ENCODE measurements at places on chromosomes 12 and 14.

DNA sequence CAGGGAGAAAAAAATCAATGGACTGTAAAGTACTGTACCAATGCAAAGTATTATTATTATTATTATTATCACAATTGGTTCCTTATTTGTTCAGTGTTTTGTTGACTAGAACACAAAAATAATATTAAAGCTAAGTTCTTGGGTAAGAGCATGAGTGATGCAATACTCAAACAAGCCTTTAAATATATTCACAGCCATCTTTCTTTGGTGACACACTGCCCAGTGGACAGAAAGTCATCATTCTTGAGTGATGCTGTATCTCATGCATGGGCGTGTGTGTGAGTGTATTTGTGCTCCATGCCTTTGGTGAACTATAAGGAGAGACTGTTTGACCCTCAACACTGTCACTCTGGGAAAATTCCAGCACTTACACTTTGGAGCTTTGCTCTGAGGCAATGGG is 93.6 kb downstream of the KCNK10 start:
- DNase-seq = no peak

- DNase-seq = no peak
Measured at GRCh38 chr14:26730929-26731618, 133.2 kb upstream of the NOVA1 start.

DNA sequence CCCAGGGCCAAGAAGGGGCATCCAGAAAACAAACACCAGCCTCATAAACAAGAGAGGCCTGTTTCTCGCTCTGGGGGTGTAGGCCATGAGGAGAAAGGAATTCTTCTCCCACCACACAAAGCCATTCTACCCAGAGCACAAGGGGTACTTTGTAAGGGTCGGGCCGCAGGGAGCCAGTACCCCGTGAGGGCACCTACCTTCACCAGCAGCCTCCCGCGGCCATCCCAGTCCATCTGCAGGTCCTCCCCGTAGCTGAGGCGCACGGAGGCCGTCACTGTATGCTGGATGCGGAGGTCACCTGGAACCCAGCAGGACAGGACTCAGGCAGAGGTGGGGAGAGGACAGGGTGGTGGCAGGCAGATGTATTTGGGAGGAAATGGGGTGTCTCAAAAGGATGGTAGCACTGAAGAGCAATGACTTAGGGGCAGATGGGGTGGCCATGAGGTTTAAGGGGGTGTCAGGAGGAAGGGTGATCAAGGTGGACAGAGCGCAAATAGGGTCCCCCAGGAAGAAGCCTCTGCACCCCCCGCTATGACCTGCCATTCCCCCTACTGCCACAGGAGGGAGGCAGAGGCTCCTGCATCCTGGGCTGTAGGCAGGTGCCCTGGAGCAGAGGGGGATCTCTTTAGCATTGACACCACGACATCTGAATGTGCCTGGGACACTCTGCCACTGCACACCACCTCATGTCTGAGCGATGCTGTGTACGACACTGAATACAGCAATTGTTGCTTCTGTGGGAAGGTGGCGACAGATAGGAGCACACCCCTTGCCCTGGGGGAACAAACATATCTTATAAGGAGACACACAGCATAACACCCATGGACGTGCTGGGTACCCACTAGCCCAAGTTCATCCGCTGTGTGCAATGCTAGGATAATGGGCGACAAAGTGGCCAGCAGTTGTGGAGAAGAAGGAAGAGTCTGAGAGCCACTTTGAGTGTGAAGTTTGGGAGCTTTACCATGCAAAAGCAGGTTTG is 61.4 kb downstream of the VWF start:
- peak; percentile 29 for DNase-seq

DNA sequence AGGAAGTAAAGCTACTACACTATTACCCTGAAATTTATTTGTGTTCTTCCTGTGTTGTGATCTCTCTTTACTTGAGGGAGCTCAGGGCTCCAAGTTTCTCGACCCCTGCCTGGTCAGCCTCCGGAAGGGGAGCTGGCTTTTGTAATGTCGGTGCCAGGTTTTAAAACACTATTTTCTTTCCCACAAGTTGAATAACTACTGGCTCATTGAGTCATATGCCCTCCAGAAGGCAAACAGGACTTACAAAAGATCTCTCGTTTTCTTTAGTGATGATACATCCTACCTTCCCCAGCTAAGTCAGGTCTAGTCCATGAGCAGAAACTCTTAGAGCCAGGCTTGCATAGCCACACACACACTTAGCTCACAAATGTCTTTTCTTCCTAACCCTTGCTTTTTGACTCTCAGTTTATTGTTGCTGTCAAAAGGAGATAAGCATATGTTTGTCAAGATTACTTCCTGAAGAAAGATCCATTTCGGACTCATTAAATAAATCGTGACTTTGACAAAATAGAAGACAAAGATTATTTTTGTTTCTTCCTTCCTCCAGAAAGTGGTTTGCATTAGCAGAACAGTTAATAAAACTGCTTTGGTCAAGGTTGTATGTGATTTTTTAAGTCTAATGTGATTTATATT is 209.8 kb upstream of the FLRT2 start:
- no peak for DNase-seq

DNA sequence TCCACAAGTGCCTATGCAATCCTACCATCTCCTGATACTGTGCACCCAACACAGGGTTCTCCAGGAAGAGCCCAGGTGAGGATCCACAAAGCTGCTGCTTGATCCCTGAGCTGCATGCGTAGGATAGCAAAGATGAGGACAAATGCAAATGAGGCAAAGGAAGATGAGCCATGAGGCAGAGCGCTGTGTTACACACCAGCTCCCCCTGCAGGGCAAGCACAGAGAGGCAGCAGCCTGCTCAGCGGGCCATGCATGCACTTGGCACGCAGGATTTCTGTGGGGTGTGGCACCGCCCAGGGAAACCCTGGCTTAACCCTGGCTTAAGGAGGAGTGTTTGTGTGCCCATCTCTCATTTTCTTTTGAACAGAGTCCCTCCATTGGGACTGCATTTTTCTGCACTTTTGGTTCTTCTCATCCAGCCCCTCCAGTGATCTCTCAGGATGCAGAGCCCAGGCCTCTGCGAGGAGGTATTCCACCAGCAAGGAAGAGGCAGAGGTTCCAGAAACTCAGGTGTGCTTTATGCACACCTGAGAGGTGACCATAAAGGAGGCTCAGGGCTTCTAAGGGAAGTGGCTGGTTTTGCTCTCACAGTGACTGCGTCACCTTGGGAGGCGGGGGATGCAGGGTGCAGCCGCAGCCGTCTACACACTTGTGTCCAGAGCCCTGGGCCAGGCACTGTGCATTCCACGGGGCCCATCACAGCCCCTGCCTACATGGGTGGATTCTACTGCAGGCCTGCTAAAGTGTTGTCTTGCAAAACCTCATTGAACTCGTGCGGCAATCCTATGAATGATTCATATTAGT is 973.3 kb upstream of the TMEM132C start:
- DNase-seq = no peak

DNA sequence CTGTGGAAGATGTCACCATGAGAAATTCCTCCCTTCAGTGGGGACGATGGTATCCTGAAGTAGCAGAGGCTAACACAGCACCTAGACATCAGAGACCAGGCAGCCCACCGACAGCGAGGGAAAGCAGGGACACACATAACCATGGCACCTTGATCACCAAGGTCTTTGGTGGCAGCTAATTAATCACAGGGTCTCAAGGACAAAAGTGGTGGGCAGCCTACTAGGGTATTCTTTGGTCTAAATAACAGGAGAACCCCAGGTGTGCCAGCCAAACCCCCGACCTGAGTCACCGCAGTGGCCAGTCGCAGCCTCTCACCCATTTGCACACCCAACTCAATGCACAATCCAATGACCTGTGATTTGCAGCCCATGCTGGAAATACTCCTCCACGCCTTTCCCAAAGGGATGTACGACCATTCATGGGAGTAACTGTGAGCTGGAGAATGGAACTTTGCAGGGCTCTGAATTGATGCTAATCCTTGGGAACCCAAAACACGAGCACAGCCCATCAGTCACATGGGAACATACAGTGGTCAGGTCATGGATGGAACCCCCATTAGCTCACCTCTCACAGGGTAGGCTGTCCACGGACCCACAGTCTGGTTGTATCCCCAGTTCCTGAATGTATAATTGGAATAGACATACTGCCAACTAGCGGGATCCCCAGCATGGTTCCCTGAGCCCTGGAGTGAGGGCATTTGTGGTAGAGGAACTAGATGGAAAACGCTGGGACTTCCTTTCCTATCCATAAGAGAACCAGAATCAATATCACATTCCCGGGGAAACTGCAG is 58.7 kb upstream of the C14orf180 start:
- DNase-seq = no peak

DNA sequence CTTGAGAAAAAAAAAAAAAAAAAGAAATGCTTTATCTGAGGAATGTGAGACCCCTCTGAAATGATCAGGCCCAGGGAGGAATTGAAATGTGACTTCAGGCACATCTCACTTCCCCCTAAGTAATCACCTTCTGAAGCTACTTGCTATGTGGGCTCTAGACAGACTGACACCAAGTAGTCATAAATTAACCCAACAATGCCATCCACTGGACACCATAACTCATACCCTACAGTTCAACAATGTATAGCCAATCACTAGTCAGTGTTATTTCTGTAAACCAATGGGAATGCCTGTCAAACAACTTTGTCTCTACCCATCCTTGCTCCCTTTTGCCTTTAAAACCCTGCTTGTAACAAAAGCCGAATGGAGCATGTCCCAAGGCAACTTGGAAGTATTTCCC is 182.7 kb upstream of the TMPO start:
- peak; percentile 10 for DNase-seq

DNA sequence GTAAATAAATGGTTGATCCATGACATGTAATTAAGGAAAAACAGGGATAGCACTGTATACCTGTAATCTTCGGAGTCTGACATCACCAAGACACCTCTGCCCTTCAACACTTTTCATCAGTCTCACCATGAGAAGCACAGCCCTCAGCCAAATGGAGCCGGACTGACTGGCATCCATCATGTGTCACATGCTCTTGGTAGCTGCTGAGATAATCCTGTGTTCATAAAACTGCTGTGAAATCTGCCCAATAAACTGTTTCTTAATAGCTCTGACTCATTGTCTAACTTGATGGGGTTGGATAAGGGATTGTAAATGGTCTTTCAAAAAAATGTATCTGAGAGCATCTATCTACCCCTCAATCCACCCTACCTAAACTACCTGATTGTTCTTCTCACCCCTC is 33.6 kb downstream of the KCNH5 start:
- no peak for DNase-seq

DNA sequence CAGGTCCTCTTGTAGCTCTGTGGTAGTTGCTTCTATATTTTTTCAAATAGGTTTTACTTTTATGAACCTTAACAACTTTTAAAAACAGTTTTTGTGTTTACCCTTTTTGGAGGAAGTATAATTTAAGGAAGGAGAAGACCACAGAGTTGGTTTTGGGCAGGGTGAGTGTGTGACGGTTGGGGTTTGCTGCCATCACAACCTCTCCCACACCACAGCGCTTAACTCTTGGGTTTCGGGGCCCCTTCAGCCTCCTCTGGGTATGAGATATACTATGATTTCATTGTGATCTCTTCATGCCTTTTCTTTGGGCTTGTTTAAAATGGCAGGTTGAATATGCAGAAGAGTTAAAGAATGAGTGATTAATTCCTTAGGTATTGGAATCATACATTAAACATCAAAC is 228.7 kb upstream of the CRY1 start:
- no peak for DNase-seq

DNA sequence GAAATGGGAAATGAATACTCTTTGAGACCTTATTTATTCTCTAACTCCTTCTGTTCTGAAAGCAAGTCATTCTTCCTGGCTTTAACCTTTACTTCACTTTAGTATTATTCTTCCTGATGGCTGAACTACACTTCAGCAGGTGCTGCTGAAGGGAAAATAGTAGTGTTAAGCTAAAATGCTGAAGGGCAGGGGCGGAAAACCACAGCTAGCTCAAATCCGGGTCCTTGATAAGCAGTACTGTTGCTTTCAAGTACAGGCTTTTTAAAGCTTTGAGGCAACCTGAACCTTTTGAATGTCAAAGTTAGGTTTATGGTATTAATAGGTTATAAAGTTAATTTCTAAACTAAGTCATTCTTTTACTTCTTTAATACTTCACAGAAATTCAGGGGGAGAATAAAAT is 10.7 kb downstream of the CCDC196 start:
- no peak for DNase-seq

DNA sequence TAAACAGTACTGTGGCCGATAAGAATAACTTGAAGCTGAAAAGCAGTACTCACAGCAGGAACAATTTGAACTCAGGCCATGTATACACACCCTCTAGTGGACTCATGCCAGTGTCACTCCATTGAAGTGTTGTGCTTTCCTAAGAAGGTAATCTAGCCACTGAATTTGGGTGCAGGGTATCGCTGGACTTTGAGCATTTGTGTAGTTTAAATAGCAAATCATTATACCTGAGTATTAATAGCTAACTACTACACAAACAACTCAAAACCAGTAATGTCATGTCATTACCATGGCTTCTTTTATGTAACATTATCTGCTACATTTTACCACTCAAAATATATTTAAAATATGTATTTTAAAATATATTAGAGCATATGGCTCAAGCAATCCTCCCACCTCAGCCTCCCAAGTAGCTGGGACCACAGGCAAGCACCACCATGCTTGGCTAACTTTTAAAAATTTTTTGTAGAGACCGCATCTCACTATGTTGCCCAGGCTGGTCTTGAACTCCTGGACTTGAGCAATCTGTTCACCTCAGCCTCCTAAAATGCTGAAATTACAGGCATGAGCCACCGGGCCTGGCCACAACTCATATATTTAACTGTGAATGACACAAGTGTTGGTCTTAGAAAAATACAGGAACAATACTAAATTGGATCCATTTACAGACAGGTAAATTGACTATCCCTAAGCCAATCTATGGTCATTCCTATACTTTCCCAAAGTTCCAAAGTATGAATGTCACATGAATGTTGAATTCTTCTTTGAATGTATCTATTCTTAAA is 25.6 kb upstream of the ARID4A start:
- no peak for DNase-seq

GRCh38 chr12:71589478-71589881 is 74.2 kb downstream of the ZFC3H1 start:
- DNase-seq = no peak

DNA sequence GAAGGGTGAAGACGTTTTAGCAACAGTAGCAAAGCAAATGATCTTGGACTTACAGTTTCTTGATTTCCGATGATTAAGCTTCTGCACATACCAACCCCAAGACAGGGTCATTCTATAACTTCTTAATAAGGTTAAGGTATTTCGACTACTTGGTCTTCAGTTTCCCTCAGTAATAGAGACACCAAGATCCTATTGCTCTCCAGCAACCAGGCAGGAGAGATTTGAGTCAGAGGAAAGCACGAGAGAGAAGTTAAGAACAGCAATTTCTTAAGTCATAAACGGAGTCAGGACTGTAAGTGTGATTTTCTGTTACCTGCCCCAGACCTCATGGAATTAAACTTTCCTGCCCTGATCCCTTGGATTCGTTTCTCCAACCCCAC is 215.6 kb downstream of the TTC8 start:
- no peak for DNase-seq

All from NCI-H446 treated with DMSO at 0.1 percent for 48 hours (cell line).